Renal pelvis (tissue), 12 donors: ENCODE measurements at places on chromosomes 2 and 18. TPM values are rescaled to one million over a fixed set of nuclear protein-coding genes. Genes with fewer than 3 reads are reported as not detected.

- DNase-seq: no peak
Observed at GRCh38 chr2:29749843-29750242, 171.5 kb downstream of the ALK start.

DNA sequence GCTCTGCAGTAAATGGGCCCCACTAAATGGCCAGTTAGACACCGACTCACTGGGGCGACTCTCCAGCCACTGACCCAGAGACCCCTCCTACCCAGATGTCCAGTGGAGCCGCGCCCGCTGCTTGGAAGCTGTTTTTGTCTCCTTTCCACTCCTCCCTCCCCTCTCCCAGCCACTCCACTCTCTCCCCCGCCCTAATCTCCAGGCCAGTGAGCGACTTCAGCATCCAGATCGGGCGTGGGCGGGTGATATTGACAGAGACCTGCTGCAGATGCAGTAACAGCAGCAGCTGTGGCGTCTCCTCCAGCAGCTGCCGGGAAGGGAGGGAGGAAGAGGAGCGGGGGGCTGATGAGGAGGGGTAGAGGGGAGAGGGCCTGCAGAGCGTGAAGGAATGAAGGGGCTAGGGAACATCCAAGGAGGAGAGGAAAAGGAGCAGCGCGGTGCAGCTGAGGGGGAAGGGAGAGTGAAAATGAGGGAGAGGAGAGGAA is at the start of gene SCN7A:
Gene SCN7A, minus strand, starts transcription at position 110 of the 485 bp plus-strand sequence. CDS start 16,553 bp downstream, outside the sequence.
- DNase-seq: peak; percentile 91

DNA sequence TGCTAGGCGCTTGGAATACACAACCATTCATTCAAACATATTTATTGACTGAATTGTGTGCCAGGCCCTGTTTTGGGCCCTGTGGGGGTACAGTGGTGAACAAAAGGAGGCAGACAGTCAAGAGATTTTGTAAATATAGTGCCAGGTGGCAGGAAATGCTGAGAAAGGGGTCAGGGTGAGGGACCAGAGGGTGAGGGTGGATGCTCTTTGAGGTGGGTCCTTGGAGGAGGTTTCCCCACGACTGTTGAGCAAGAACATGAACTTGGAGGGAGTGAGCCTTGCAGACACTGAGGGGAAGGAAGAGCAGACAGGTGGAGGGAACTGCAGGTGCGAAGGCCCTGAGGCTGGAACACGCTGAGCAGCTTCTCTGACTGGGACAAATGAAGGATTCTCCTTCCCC is 40.7 kb downstream of the ODC1 start:
- DNase-seq: no peak

DNA sequence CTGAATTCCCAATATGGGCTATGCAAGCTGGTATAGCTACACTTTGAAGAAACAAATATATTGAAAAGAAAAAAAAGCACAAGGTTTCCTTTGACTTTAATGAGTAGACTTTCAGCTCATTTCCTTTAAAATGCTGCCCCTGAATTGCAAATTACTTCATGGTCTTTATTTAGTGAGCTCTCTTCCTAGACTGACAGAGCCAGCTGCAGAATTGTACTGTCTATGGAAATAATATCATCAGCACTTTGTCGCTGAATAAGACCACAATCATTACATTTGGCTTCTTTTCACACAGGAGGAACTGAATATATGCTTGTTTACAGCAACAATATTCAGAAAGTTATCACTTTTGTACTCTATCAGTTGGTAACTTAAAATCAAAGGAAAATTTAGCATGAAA is 41.7 kb downstream of the ARL5A start:
- no peak for DNase-seq

DNA sequence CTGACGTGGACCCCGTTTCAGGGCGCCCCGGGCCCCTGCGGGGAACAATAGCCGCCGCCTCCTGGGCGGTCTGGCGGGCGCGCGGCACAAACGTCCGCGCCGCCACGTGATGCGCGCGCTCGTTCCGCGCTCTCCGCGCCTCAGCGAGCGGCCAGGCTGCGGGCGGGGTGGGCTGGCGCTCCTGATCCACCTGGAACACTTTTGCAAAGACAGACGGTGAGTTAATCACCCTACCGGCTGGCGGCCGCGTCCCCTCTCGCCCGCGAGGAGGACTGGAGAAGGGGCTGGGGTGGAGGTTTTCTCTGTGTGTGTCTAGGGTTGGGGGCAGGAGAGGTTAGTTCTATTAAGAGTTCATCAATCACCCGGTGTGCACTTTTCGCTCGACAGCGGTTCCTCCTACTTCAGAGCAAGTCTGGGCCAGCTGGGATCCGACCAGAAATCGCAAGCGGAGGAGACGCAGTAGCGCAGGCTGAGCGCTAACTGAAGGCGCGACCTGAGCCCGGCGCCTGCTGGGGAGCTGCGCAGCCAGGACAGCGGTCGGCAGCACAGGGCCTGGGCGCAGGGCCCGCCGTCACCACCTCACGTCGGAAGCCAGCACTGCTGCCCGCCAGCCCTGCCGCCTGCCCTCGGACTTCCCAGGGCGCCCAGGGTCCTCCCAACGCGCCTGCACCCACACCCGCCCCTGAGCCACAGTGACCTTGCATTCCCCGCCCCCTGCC is 10.3 kb upstream of the HOXD1 start:
- DNase-seq: no peak

DNA sequence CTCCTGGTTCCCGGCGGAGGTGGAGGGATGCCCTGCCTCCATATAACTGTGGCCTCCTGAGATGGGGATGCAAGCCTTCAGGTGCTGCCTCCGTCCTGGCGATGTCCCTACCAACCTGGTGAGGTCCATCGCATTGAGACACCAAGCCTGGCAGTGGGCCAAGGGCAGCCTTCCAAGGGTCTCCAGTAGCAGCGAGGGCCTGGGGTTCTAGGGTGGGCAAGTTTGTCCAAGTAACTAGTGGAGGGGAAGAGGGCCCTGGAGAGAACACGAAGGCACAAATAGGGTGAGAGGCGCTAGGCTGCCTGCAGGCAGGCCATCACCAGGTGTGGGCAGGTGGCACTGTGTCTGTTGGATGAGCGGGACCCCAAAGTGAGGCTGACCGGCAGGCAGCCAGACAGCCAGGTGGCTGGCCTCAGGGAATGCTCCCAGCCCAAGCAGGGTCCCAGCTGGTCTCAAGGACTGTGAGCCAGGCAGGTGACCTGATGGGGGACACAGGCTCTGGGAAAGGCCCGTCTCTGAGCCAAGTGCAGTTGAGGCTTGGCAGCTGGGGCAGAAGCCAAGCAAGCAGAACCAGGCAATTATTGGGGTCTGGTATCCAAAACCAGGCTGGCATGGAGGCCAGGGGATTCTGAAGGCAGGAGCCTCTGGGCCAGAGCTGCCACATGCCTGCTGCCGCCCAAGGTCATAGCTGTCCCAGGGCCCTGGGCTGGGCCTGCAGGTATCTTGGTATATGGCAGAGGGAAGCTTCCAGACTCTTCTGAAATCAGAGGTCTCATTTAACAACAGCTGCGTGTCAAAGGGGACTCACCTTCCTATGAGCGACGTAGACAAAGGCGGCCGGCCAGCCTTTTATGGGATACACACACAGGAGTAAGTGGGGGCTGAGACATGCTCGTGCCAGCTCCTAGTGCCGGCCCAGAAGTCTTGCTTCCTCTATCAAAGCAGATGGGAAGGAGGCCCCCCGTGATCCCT is 23.4 kb downstream of the RAMP1 start:
- no peak for DNase-seq

DNA sequence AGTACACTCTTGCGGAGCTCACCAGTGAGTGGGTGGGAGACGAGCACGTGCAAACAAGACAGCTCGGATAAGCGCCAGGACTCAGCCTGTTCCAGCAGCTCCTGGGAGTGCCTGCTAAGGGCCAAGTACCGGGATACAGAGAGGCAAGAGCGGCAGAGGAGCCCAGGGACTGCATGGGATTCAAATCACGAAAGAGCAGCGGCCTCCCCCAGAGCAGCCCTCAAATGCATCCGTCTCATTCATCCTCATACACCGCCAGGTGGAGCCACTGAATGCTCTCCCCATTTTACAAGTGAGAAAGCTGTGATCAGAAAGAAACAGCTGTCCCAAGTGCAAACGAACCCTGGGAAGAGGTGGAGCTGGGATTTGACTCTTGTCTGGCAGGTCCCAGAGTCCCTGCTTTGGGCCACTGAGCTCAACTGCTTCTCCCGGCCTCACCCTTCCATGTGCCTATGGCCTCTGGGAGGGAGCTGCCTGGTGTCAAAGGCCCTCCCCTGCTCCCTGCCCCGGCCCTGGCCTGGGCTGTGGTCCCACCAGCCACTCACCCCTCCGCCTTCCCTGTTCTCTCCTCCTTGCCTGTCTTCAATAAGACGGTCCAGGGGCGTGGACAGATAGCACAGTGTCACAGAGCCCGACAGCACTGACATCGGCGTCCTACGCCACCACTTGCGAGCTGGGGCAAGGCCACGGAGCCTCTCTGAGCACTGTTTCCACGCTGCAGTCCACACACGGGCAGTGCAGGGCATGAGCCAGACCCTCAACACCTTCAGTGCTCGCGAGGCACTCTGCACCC is 72.8 kb upstream of the TAF1B start:
- peak; percentile 76 for DNase-seq

- peak; percentile 48 for DNase-seq
Observed at GRCh38 chr2:126658905-126659561, 3.1 kb downstream of the GYPC start.

Gene SS18
- 106 TPM for polyA plus RNA-seq

- DNase-seq: peak; percentile 9
Observed at GRCh38 chr18:36025025-36025424, 42.3 kb downstream of the RPRD1A start.

DNA sequence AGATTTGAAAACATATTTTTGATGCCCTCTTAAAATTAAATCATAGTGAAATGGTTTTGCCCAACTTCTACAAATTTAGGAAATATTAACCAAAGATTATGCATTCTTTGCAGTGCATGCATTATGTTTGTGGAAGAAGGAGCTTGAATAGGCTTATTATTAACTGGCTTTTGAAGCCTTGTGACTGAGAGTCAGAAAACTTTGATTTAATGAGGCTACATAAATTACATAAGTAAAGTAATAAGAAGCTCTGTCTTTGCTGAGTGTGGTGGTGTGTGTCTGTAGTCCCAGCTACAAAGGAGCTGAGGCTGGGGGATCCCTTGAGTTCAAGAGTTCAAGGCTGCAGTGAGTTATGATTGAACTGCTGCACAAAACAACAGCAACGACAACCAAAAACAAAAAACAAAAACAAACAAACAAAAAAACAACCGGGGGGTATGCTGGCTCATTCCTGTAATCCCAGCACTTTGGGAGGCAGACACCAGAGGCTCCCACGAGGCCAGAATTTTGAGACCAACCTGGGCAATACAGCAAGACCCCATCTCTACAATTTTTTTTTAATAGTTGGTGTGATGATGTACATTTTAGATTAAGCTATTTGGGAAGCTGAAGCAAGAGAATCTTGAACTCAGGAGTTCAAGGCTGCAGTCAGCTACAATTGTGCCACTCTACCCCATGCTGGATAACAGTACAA is 57.0 kb upstream of the LRRTM4 start:
- no peak for DNase-seq

DNA sequence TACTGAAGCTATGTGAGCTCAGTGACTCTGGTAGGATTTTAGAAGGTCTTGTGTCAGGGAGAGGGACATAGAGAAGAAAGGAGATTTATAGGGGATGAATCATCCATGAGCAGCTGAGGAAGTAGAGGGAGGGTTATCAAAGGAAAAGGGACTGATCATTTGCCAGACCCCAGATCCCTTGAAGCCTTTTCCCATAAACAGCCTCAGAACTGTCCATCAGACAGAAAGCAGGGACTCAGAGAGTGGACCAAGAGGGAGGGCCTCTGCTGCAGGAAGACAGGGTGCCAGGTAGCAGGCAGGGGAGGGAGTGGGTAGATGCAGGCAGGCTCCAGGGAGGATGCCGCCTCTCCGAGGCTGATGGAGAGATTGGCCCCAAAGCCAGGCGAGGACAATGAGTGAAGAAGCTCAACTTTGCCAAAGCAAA is 133.9 kb downstream of the TNS1 start:
- no peak for DNase-seq

- no peak for DNase-seq
Observed at GRCh38 chr2:317501-318424, 29.9 kb upstream of the ALKAL2 start.

GRCh38 chr18:75072672-75073371 is 136.1 kb downstream of the PTGR3 start:
- no peak for DNase-seq

- DNase-seq: no peak
Observed at GRCh38 chr2:603869-604268, 73.3 kb downstream of the TMEM18 start.
